CD4-positive, CD25-positive, alpha-beta regulatory T cell (primary cell): ENCODE measurements at places on chromosomes 11 and 22. TPM values are rescaled to one million over a fixed set of nuclear protein-coding genes. Genes with fewer than 3 reads are reported as not detected.

DNA sequence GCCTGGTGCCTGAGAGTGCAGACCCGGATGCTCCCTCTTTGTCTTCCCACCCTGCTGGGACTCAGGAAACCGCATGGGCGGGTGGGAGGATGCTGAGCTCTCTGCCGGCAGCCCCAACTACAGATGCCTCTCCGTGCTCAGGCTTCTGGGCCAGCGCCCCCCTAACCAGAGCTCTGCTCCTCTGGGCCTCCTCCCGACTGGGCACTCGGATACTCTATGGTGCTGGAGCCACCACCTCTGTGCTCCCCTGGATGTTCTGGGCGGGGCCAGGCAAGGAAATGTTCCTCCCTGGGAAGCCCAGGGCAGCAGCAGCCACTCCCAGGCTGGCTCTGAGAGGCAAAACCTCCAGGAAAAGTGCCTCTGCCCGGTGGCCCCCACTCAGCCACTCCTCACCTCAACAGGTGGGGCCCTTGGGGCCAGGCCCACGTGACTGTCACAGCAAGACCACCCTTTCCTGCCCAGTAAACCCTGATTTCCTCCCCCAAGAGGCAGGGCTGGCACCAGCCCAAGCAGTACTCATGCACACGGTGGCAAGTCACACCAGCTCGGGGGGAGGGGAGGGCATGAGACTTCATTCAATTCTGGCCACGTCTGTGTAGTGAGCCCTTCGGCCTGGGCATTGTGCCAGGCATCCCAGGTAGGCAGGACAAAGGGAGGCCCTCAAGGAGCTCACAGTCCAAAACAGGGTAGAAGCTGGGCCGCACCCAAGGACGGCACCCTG is 54.7 kb upstream of the TCF20 start:
- DNase-seq = no peak

DNA sequence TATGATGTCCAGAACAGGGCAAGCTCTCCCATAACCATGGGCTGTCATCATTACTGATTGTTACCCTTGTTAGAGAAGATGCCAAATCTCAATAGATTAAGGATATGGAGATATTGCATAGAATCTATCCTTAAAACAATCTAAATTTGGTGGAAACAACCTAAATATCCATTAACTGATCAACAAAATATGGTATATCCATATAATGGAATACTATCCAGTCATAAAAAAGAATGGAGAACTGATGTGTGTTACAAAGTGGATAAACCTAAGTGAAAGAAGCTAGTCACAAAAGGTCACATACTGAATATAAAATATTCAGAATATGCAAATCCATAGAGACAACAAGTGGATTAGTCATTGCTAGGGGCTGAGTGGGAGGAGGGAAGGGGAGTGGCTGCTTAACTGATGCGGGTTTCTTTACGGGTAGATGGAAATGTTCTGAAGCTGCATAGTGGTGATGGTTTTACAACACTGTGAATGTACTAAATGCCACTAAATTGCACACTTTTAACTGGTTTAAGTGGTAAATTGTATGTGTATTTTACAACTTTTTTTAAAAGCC is 36.1 kb upstream of the SMCO4 start:
- DNase-seq = no peak

DNA sequence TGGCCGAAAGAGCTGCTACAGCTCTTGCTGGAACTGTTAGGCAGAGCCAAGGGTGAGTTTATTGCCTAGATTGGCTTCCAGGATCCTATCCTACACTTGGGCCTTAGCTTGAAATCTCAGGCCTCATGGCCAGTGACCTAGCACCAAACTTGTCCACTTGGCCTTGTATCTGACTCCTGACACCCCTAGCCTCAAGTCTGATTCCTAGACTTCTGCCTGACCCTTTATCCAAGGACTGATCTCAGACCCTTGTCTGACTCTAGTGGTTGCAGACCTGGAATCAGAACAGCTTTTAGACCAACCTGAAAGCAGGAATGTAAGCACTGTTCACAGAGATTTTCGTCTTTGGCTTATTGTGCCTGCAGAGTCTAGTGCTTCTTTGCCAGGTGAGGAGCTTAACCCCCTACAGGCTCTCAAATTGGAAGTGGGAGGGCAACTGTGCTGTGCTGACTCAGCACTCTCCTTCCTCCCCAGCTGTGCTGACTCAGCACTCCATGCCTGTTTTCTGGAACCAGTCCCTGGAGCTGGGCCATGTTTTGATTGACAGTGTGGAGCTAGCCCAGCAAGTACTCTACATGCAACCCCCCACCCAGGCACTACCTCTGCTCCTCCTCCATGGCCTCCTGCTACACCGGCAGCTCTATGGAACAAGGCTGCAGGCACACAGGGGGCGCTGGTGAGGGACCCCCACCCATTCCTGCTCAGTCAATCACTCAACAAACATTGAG is 35.1 kb downstream of the RRP8 start:
- DNase-seq = no peak

DNA sequence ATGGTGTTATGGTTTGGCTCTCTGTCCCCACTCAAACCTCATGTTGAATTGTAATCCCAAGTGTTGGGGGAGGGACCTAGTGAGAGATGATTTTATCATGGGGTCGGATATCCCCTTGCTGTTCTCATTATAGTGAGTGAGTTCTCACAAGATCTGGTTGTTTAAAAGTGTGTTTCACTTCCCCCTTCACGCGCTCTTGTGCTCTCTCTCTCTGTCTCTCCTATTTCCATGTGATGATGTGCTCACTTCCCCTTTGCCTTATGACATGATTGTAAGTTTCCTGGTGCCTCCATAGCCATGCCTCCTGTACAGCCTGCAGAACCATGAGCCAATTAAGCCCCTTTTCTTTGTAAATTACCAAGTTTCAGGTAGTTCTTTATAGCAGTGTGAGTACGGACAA is 765.1 kb downstream of the KCNA4 start:
- DNase-seq = no peak

DNA sequence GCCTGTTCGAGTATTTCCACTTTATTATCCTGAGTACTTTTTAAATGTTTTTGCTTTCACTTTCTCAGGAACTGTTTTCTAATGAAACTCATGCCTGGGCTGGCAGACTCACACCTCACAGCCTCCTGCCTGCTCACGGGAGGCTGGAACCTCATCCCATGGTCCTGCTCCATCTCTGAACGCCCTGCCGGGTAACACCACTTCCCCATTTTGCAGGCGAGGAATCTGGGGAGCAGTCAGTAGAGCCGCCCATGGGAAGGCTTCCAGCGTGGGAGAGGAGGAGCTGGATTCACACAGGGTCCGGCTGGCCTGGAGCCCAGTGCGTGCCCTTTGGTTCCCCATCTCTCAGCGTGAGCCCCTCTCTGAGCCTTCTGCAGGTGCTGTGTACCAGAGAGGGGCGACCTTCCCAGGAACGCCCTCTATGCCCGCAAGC is 53.6 kb downstream of the SCUBE1 start:
- no peak for DNase-seq

GRCh38 chr11:88013508-88014065 is 161.7 kb downstream of the RAB38 start:
- no peak for DNase-seq

DNA sequence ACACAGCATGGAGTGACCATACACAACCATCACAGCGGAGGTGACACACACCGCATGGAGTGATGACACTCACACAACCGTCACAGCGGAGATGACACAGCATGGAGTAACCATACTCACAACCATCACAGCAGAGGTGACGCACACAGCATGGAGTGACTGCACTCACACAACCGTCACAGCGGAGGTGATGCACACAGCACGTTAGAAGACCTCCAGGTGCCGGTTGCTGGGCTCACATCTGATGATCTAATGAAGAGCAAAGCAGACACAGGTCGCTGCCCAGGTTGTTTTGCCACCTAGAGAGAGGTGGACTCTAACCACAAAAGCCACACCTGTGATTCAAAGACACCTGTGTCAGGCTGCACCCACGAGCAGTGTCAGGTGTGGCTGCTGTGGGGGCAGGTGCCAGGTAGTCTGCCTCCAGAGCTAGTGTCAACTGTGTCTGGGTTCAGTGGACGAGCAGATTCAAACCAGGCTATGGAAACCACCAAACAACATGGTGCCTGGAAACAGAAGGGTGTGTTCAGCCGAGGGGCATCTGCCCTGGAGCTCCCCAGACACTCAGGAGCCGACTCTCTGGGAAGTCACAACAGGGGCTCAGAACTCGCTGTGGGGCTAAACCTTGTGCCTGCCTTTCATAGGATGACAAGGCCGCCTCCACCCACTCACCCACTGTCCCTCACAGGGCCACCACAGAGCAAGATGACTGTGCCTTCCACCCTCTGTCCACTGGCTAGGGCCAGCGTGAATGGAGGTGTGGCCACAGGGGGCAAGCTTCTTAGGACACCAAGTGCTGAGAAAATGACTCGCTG is 608.2 kb downstream of the TBC1D22A start:
- no peak for DNase-seq

TBX1 gene
- not detected for total RNA-seq

NXPE4 gene
- total RNA-seq = not detected

TRIM51 gene
- not detected for total RNA-seq

AIFM3 gene
- 0.49 TPM for total RNA-seq

OR5A1 gene
- not detected for total RNA-seq

SPON1 gene
- total RNA-seq = 0.79 TPM

CSF2RB gene
- 27.0 TPM for total RNA-seq

CD3D gene
- total RNA-seq = 476 TPM

SPI1 gene
- total RNA-seq = 0.57 TPM
